ENCODE measurements at places on chromosomes 3 and 15.

DNA sequence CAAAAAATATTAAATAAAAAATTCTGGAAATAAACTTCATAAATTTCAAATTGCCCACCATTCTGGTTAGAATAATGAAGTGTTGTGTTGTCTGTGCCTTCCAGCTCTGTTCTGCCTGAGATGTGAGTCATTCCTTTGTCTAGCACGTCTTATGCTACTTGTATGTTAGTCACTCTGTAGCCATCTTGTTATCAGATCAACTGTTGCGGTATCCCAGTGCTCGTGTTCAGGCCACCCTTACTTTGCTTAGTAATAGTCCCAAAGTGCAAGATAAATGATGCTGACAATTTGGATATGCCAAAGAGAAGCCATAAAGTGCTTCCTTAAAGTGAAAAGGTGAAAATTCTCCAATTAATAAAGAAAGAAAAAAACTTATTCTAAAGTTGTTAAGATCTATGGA lies 527.5 kb downstream of the NAALADL2 start:
- no peak for DNase-seq

DNA sequence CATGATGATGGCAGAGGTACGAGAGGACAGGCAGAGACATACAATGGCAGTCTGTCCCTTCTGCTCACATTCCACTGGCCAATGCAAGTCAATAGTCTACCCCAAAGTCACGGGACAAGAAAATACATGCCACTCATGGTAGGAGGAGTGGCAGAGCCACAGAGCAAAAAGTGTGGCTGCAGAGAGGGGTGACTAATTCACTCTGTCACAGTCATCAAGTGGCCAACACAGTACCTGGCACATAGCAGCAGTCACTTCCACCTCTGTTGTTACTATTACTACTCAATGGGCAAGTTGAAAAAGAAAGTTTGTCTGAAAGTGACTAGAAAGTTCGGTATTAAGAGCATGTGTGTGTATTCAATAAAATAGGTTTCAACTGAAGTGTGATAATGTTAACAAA lies 91.4 kb downstream of the SMAD3 start:
- DNase-seq: no peak

- peak; percentile 56 for DNase-seq
Observed at GRCh38 chr3:173993299-173993698, 595.8 kb downstream of the NLGN1 start.

DNA sequence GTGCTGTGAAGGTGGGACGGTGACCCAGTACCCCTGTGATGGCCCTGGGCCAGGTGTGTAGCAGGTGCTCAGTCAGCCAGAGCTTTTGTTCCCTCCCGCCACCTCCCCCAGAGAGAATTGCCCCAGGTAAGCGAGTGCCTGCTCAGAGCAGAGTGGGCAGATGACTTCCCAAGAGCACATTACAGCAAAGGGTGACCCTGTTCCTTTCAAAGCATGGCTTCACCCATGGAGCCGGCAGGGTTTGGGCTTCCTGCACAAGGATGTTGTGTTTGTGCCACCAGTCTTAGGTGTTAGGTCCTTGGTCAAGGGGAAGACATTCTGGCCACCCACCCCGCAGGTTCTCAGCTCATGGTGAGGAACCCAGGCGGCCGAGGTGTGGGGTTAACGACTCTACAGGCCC lies 30.7 kb downstream of the SLC6A6 start:
- peak; percentile 25 for DNase-seq

DNA sequence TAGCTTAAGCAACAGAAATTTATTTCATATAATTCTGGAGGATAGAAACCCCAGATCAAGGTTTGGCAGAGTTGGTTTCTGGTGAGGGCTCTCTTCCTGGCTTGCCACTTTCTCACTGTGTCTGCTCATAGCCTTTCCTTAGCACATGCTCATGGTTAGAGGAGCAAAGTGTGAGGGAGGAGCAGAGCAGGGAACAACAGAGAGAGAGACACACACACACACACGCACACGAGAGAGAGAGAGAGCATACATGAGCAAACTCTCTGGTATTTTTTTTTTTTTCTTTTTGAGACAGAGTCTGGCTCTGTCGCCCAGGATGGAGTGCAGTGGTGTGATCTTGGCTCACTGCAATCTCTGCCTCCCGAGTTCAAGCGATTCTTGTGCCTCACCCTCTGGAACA lies 36.8 kb upstream of the ZDHHC23 start:
- DNase-seq: no peak

- DNase-seq: no peak
Observed at GRCh38 chr3:149016669-149017541, 25.6 kb downstream of the GYG1 start.

DNA sequence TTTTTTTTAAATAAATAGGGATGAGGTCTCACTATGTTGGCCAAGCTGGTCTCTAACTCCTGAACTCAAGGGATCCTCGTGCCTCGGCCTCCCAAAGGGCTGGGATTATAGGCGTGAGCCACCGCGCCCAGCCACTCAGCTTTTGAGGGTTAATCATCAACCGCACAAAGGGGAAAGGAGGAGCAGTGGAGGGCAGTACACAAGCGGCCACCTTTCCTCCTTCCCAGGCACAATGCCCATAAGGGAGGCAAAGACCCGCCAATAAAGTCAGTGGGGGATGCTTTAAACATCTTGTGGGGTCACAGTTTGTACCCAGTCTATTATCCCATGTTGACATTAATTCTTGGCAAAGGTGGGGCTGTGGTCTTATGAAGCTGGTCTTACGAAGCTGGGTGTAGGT lies 32.4 kb downstream of the EHD4 start:
- DNase-seq: no peak

- DNase-seq: peak; percentile 88
Observed at GRCh38 chr3:151976211-151977050, 103.0 kb downstream of the SUCNR1 start.

DNA sequence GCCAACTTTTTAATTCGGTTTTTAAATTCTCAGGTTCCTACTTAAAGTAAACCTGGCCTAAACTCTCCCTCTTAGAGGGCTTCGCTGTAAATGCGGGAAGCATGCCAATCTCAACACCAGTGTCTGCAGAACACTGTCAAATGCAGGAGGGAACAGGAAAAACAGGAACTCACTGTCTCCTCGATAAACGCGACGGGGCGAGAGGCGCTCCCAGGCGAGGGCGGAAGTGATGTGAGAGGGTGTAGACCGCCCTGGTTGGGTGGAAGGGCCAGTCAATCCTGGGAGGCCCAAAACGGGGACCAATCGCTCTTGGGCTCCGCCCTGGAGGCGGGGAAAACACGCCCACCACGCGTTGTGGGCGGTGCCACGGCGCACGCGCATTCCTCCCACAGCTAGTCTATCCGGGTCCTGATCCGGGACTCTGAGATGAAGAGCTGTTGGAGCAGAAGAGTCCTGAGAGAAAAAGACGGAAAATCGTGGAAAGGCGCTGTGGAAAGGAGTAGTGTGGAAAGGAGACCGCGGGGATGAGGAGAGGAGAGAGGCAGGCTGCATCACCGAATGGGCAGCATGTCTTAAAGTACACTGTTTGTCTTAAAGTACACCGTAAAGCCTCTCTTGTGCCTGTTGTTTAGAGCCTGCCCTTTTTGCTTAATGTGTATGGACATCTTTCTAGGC lies 27.1 kb downstream of the SLC28A2 start:
- peak; percentile 100 for DNase-seq

GRCh38 chr15:48040166-48040817 lies 80.5 kb upstream of the SLC24A5 start:
- no peak for DNase-seq

- DNase-seq: no peak
Observed at GRCh38 chr3:147843331-147843730, 434.2 kb downstream of the ZIC1 start.

DNA sequence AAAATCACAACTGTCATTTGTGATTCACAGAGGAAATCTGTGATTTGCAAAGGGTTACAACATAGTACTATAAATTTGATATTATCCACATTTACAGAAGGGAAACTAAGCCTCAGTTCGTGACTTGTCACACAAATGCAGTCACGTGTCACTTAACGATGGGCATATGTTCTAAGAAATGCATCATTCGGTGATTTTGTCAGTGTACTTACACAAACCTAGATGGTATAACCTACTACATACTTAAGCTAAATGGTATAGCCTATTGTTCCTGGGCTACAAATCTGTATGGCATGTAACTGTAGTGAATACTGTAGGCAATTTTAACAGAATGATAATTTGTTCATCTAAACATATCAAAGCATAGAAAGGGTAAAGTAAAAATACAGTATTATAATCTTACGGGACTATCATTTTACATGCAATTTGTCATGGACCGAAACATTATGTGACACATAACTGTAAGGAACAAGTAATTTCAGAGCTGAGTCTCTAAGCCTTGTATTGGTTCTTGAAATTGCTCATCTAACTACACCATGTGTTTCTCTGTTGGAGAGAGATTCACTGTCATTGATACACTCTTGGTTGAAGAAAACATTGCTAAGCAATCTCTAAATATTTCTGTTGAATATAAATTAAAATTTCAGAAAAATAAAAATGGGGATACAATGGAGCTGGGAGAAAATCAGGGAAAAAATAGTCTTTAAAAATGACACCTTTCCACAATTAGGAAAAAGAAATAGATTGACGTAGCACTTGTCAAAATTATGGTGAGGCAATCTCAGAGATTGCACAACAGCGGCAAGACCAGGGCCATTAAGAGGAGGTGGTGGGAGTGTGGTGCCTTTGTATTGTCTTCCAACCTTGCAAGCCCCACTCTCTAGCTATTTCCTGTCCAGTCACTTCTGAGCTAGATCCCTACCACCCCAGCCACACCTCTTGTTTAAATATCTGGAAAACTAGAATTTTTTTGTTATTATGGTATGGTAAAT lies 645.8 kb upstream of the TBL1XR1 start:
- no peak for DNase-seq

GRCh38 chr15:58690703-58691102 lies 58.8 kb downstream of the ADAM10 start:
- DNase-seq: no peak

DNA sequence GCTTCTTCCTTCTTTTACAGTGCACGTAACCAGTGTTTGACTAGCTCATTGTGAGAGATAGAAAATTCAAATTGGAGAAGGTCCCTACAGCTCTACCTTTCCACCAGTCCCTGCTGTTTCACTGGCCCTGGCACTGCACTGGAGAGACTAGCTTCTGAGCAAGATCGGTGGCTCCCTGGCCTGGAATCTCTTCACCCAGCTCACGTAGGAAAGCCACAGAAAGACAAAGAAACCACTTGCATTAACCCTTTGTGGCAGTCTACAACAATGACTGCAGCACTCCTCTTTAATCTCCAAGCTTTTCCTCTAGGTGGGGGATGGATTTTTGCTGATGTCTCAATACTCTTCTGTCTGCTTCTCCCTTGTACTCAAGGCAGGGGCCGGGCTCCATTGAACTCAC lies 155.9 kb downstream of the PEX5L start:
- DNase-seq: no peak

GRCh38 chr3:52535411-52536111 lies 844 bp upstream of the UQCC5 start:
- no peak for DNase-seq

DNA sequence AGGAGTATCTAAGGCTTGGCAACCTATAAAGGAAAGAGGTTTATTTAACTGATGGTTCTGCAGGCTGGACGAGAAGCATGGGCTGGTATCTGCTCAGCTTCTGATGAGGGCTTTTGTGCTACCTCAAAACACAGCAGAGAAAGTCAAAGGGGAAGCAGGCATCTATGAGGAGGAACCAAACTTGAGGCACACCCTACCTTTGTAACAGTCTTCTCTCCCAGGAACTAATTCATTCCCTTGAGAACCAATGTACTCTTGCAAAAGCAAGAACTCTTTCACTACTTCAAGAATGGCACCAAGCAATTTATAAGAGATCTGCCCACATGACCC lies 109.0 kb downstream of the CGGBP1 start:
- no peak for DNase-seq

DNA sequence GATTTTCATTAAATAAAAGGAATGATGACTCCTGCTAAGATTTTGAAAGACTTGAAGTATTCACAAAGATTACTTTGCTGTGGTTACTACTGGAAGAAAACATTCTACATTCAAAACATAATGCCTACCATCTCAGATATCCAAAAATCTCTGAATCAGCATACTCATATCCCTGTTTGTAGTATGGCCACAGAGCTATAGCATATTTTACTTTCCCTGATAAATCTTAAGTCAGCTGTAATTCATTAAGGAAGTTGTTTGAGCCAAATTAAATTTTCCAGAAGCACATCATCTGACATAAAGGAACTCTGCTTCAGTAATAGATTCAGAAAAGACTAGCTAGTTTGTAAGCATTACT lies 942.0 kb downstream of the ROBO1 start:
- no peak for DNase-seq

- no peak for DNase-seq
Observed at GRCh38 chr3:194908972-194909371, 223.3 kb downstream of the FAM43A start.

DNA sequence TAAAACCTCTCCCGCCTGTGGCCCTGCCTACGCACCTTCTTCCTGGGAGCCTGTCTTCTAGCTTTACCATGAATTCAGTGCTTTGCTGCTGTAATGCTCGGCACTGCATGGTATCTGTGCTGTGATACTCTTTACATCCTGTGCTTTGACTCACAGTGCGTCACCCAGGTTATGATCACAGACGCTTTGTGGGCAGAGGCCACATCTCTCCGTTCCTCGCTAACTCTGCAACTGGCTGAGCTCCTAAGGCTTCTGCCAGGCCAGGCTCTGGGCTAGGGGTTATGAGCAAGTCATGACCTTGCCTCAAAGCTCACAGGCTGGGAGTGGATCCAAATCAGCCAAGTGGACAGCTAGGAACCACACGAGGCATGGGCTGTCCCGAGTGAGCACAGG lies 23.2 kb downstream of the SPTBN5 start:
- DNase-seq: no peak

DNA sequence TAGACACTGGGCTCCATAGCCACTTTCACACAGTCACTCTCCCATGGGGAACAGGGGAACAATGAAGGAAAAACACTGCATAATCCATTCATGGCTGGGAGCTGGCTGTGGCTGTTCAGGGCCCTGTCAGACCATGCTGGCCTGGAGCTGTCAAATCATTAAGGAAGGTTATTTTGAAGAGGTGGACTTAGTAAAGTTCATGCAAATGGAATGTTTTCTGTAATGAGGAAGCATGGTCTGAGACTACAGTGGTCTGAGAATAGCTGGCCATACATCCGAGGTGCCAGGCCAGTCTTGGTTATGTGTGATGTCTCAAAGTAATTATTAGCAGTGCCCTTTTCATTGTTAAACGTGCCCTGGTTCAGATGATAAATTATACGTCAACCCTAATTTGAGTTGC lies 117.1 kb upstream of the MRPS22 start:
- no peak for DNase-seq

- peak; percentile 63 for DNase-seq
Observed at GRCh38 chr15:88657326-88658069, 18.7 kb downstream of the ISG20 start.

- DNase-seq: no peak
Observed at GRCh38 chr3:193640728-193641439, 47.9 kb downstream of the OPA1 start.
